ENCODE measurements at places on chromosomes 12 and 14.
A peak's percentile ranks its signal among the peaks of the same experiment; 100 is the strongest.

GRCh38 chr14:101506926-101507835 is 54.1 kb upstream of the DIO3 start:
- no peak for DNase-seq

GRCh38 chr12:104423809-104424208 is 32.9 kb upstream of the CHST11 start:
- no peak for DNase-seq

DNA sequence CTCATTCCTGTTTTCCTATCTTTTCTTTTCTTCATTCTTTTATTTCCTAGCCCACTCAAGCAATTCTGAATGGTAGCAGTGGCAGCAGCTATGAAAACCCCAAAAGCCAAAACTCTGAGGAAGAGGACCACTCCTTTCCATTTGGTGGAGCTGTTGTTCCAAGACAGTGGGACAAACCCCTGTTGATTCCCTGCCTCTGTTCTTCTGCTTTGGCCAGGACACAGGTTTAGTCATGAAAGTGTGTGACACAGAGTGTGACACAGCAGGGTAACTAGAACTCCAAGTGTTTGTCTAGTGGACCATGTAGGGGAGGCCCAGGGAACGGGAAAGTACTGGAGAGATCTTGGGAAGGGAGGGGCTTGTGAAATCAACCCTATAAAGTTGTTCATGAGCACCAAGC is 71.1 kb downstream of the PTCSC3 start:
- no peak for DNase-seq

GRCh38 chr12:116692605-116693004 is 45.3 kb downstream of the SPRING1 start:
- no peak for DNase-seq

DNA sequence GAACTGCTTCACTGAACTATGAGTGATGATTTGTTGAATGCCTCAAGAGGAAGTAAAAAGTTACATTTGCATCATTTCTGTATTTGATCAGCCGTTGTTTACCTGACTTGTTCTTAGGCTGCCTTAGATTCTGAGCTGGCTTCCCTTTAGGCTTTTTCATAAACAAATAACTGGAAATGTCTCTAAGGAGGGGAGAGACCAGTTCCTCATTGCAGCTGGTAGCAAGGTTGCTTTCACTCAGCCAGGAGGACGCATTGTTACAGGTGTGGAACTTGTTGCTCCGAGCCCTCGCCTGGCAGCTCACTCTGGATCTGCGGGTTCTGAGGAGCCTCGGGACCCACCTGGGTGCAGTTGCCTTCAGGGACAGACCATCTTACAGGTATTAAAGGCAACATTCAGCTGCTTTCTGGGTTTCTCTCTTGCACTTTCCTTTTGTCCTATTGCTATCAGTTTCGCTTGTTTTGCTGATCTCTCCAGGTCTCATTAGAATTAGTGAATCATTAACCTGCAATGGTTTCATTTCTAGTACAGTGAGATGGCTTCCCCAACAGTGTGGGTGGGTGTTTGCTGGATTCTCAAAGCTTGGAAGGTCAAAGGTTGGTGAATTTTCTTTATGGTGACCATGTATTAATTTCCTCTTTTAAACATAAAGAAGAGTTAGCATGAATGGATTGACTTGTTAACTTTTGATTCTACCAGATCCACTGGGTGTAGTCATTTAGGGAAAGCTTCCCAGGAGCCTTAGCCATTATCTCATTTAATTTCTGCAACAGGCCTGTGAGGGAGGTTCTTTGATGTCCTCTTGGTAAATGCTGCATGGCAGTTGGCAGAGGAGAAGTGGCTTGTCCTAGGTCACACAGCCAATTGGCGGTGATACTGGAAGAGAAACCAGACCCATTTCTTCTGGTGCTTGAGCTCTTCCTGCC is at the start of gene PLEKHG7:
PLEKHG7 (plus strand) TSS at position 236 of the 926 bp plus-strand sequence. CDS start 3,643 bp downstream, outside the sequence.
- no peak for DNase-seq

GRCh38 chr12:12428047-12428446 is 71.2 kb downstream of the BORCS5 start:
- DNase-seq, result no peak

DNA sequence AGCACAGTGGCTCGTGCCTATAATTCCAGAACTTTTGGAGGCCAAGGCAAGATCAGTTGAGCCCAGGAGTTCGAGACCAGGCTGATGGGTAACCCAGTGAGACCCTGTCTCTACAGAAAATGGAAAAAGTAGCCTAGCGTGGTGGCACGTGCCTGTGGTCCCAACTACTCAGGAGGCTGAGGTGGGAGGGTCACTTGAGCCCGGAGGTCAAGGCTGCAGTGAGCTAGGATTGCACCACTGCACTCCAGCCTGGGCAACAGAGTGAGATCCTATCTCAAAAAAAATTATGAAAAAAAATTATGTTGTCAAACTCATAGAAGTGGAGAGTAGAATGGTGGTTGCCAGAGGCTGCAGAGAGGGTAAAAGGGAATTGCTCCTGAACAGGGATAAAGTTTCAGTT is 3.6 kb upstream of the LRCOL1 start:
- no peak for DNase-seq

DNA sequence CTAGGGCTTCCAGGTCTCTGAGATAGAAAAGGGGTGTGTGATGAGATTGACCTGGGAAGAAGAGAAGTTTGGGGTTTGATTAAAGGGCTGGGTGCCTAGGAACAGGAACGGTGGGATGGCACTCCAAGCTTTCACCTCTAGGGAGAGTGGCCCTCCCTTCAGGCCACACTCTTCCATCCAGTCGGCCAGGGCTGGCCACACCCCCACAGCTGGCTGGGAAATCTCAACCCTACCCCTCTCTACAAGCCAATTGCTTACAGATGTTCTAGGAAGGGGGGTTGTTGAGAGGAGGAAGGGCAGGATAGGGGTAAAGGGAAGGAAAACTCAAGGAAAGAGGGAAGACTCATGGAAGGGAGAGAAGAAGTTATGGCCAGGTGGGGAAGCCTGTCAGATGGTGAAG is 6.6 kb upstream of the ITGA5 start:
- no peak for DNase-seq

DNA sequence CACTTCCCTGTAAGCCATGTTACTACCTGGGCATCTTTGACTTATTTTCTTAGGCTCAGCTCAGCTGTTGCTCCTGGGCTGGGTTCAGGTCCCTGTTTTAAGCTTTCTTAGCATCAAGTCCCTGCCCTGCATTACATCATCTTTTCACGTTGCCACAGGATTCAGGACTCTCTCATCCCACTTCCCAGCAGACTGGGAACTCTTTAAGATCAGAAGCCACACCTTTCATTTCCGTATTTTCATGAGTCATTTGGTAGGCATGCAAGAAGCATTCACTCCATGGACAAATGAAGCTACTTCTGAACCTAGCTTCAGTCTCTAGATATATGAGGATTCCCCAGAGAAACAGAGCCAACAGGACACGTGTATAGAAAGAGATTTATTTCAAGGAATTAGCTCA is 726.8 kb downstream of the VRK1 start:
- DNase-seq, result no peak

- DNase-seq, result no peak
These were observed 7.7 kb upstream of the TCTN1 start for GRCh38 chr12:110606253-110606611.

DNA sequence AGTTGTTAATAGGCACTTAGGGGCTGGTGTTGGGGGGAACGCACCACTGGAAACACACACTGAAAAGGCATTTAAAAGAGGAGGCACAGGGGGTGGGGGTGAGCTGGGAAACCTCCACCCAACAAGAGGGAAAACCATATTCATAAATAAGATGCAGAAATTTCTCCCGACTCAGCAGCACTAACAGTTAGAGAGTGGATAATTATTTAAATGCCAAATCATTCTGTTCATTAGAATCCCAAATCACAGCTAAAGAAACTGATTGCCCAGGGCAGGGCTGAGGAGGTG is 60.7 kb upstream of the FAM222A start:
- DNase-seq, result no peak

GRCh38 chr12:122205053-122205925 is 1.8 kb downstream of the B3GNT4 start:
- DNase-seq, result no peak

GRCh38 chr12:14264316-14264715 is 101.2 kb upstream of the ATF7IP start:
- no peak for DNase-seq

- peak; percentile 33 for DNase-seq
These were observed 9.0 kb upstream of the NUMB start for GRCh38 chr14:73467377-73467776.

DNA sequence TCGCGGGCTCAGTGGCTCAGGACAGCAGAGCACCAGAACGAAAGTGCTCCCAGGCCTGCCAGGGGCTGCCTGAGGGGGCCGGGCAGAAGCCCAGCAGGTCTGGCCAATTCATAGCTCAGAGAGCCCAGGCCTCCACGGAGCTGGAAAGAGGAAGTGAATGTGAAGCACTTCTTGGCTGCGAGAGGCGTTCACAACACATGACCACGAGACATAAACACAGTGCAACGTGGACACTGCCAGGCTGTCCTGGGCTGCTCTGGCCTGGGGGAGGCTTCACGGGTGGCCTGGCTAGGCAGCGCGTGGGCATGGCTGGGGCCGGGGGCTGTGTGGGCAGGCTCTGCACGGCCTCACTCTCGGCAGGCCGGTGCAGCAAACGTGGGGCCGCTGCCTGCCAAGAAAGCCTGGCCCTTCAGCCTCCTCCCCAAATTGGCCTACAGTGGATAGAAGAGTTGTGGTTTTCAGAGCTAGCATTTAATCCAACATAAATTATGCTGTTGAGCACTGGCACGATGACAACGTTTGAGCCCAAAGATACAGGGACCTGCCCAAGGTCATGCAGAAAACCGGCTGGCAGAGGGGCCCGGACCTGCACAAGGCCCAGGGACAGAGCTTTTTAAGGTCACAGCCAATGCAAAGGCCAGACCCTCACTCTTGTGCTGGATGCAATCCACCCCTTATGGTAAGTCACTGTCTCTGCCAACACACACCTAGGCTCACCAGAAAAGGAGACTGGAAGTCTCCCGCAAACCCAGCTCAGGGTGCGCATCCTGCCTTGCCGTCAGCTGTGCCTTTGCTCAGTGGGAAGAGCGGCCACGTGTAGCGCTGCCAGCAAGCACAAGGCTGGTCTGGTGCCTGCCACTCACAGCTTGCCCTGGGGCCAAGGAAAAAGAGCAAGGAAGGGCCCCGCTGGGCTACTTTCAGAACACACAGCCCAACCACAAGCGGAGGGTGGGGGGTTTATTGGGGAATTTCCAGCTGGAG is 8.6 kb downstream of the SLC25A29 start:
- no peak for DNase-seq

- no peak for DNase-seq
These were observed 58.5 kb upstream of the HIF1A start for GRCh38 chr14:61636779-61637178.

DNA sequence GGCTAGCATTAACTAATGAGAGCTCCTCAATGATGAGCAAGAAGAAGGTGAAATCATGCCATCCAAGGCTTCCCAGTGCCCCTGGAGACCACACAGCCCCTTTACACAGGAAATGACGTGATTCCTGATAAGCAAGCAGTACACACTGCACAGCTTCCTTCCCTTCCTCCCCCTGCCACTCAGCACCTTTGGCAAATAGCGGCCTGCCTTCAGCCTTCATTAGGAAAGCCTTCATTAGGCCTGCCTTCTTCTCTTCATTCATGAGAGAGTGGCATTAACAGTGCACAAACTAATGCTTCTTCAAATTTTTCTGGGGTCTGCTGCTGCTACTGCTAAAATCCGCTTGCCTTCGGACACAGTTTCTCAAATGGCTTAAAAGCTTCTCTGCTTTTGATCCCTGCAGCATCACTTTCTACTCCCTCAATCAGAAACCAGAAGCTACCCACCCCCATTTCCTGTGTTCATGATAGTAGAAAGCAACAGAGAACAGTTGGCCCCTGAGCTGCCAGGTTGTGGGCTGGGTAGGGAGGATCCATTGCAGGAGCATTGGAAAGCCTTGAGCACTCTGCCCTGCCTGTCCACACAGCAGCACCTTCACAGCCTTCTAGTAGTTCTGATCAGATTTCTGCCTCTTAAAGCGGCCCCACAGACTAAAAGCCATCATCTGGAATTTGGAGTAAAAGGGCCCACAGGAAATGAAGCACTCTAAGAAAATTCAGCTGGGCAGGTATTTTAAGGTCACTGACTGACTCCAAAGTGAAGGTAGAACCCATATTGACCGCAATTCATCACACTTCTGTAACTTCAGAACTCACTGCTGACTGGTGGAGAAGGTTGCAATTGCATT is 103.8 kb upstream of the ETV6 start:
- no peak for DNase-seq

DNA sequence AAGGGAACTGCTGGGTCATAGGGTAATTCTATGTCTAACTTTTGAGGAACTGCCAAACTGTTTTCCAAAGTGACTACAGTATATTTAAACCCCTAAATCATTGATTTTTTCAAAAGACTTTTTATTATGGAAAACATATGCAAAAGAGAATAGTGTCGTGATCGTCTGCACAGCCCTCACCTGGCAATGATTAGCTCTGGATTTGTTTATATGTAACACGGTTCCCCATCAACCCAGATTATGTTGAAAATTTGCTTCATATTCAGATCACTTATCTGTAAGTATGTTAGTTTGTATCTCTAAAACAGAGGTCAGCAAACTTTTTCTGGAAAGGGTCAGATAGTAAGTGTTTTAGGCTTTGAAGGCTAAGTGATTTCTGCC is 52.7 kb downstream of the CCDC92 start:
- DNase-seq, result no peak

- no peak for DNase-seq
These were observed 22.7 kb downstream of the YY1 start for GRCh38 chr14:100261621-100262020.

DNA sequence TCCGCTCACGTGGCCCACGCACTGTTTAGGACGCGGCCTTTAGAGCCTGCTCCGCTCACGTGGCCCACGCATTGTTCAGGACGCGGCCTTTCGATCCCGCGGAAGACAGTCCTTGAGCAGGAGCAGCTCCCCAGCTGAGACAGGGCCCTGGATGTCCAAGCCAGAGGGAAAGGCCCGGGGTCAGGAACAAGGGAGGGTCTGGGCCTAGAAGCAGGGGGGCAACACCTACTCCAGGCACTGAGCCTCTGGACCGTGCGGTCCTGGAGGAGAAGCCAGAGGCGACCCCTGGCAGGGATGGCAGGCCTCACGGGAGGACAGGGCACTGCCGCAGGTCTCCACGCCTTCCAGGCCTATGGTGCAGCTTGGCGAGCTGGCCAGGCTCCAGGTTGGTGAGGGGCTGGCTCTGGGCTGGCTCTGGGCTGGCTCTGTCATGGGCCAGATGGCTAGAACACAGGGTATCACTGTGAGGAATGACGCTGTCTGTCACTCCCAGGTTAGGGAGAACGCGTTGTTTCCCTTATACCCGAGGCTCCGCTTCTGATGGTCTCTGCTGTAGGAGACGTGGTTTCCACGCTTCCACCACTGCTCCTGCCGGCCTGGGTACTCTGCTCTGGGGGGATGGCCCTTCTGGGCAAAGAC is 341.7 kb downstream of the TMEM121 start:
- no peak for DNase-seq

DNA sequence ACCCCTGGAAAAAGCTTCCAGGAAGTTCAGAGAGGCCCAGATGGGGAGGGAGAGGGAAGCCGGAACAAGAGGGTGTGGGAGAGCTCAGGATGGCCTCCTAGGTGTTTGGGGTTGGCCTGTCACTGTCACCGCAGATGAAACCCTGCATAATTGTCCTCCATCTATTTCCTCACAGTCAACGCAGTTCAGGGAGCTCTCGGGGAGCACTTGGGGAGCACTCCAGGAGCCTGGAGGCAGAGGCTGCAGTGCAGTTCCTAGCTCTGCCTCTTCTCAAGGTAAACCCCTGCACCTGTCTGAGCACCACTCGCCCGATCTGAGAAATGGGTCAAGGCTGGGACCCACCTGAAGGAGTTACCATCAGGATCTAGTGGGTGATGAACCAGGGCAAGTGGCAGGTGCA is 194.6 kb upstream of the LHX5 start:
- no peak for DNase-seq

GRCh38 chr12:83318386-83319098 is 631.8 kb downstream of the TMTC2 start:
- DNase-seq, result no peak

GRCh38 chr12:5032821-5033220 is 10.9 kb upstream of the KCNA5 start:
- DNase-seq, result no peak
